MCF 10A (cell line): ENCODE measurements at places on chromosomes 1 and 21. TPM values are rescaled to one million over a fixed set of nuclear protein-coding genes. Genes with fewer than 3 reads are reported as not detected.

- no peak for DNase-seq
Measured at GRCh38 chr1:53379662-53380002, 51.8 kb upstream of the LRP8 start.

GRCh38 chr1:209775678-209776077, 8.7 kb downstream of the C1orf74 start:
- no peak for DNase-seq

- DNase-seq = no peak
Measured at GRCh38 chr1:51990478-51990965, at the start of gene RAB3B. RAB3B (minus strand) TSS chr1:51990700; CDS start chr1:51977117, 13,583 bp downstream.

The AGRN gene
- total RNA-seq = 286 and 303 TPM in 2 replicates

The KCNJ9 gene
- 0.07 TPM in 1 of 2 replicates, not detected in the other for total RNA-seq

The FYB2 gene
- not detected in 2 replicates for total RNA-seq
